Kidney epithelial cell (primary cell): ENCODE measurements at places on chromosomes 3 and 15. TPM values are rescaled to one million over a fixed set of nuclear protein-coding genes. Genes with fewer than 3 reads are reported as not detected.

- DNase-seq, result no peak
These were observed 500.1 kb downstream of the PYDC2 start for GRCh38 chr3:191961022-191961421.

- no peak for DNase-seq
These were observed 647.4 kb upstream of the LMCD1 start for GRCh38 chr3:7854266-7854665.

DNA sequence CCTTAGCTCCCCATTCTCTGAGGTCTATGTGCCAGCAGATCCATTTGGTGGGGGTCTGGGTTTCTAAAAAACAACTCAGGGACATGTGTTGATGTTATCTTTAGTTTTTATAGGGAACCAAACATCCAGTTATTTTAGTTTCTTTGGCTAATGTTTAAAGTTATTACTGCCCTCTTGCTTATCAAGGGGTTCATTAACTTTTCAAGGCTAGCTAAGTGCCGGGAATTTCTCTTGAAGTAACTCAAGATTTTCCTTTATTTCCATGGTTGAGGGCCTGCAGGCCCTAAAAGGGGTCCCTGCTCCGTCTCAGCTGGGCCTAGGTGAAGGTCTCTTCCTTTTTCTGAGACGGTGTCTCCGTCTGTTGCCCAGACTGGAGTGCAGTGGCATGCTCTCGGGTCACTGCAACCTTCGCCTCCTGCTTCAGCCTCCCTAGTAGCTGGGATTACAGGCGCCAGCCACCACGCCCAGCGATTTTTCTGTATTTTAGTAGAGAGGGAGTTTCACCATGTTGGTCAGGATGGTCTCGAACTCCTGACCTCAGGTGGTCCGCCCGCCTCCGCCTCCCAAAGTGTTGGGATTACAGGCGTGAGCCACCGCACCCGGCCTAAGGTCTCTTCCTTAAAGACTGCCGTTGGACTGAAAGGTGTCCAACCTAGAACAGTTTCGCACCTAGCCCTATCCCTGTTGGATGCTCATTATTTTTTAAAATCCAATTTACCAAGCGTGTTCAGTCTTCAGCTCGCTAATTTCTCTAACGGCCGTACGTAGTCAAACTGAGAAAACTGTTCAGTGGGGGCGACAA is 1.3 kb upstream of the OXSR1 start:
- DNase-seq, result no peak

- no peak for DNase-seq
These were observed 632 bp upstream of the CRELD1 start for GRCh38 chr3:9932843-9933560.

DNA sequence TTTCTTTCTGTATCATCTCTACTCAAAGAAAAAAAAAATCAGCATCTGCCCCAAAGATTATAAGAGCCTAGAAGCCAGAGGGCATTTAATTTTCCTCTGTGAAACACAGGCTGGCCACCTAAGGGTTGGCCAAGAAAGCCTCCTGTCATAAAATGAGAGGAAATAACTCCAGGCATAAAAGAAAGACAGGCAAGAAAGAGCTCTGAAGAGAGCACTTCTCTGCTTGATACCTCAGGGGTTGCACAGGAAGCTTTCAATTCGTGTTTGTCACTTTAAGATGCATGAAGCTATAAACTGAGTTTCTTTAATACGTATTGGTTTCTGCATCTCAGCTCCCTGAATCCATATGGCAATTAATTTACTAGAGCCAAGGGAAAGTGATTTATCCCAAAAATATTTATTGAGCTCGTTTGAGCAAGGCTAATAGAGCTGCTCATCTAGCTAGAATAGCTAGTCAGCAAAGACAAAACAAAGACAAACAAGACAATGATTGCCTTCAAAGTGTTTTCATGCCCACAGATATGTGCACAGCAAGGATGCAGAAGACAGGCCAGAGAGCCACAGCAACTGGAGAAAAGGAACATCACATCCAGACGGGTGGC is 35.5 kb downstream of the ATP8B4 start:
- no peak for DNase-seq

GRCh38 chr15:43209059-43209824 is 11.6 kb downstream of the EPB42 start:
- DNase-seq, result no peak

GRCh38 chr3:61663356-61664104 is 102.2 kb downstream of the PTPRG start:
- no peak for DNase-seq

- DNase-seq, result no peak
These were observed 8.5 kb downstream of the MYZAP start for GRCh38 chr15:57600197-57600596.

The SLC12A1 gene
- total RNA-seq, result not detected in 2 replicates

The OXSR1 gene
- 38.1 and 41.9 TPM in 2 replicates for total RNA-seq

The IL5RA gene
- total RNA-seq, result not detected in 2 replicates

The GABRB3 gene
- total RNA-seq, result 0.21 and 0.96 TPM in 2 replicates

The U2SURP gene
- 56.1 and 60.6 TPM in 2 replicates for total RNA-seq
